Suppressor macrophage (primary cell): ENCODE measurements at places on chromosomes 3 and 15.

GRCh38 chr15:51814606-51815005, 14.8 kb upstream of the TMOD3 start:
- no peak for DNase-seq

DNA sequence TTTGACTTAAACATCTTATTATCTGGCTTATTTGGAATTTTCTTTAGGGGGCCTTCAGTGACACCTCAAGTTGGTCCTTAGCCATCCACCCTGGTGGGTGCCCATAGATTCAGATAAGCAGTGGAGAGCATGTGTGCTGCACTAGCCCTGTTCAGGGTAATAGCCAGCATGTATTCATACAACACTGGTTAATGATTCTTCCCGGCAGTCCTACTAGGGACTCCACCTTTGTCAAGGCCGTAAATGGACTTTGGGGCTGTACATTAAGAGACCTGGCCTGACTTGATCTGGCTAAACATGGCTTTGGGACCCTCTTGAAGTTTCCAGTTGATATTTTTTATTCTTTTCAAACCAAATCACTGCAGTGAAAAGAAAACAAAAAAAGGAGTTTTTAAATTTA, 125.8 kb downstream of the PTPRG start:
- no peak for DNase-seq

GRCh38 chr3:50405249-50405648, 45.9 kb upstream of the TMEM115 start:
- peak; percentile 47 for DNase-seq

DNA sequence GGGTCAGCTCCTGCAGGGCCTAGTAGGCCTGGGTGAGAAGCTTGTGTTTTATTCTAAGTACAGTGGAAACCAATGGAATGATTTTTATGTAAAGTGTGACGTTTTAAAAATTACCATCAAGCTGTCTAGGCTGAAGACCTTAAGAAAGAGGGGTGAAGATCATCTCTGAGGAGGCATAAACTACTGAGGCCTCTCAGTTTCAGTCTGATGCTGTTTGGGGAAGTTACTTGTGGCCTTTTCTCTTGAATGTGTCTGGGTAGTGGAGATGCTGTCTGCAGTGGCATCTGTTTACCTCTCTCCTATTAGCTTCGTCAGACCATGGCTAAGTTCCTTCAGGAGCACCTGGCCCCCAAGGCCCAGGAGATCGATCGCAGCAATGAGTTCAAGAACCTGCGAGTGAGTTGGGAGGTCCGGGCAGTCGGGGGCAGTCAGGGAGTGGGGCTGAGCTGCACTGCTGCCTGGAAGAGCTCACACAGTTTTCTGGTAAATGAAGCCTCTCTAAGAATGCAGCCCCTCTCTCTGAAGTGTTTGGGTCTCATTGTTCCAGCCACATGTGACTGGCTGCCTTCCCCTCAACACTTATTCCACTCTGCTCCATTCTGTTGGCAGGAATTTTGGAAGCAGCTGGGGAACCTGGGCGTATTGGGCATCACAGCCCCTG, 1.9 kb downstream of the IVD start:
- no peak for DNase-seq

DNA sequence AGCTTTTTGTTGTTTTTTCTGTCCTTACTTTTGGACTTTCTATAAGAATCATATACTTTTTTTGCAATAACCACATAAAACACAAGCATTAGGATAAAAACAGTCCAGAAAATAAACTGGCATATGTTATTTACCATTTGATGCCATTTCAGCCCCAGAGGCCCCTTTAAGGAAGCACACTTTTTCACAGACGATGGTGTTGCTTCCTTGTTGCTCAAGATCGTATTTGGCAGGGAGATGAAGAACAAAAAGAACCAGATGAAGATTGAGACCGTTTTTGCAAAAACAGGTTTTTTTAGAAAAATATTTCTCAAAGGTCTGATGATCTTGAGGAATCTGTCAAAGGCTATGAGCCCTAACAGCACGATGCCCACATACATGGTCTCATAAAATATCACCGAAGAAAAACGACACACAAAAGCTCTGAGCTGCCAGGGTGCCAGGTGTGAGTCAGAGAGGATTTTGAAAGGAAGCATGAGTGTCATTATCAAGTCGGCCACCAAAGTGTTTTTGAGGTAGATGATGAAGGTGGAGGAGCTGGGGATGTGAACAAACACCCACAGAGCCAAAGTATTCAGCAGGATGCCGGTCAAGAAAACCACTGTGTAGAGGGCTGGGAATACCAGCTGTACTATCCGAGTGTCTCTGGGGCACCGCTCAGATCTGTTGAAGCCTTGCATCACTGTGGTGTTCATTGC, 902 bp downstream of the P2RY13 start:
- peak; percentile 55 for DNase-seq

DNA sequence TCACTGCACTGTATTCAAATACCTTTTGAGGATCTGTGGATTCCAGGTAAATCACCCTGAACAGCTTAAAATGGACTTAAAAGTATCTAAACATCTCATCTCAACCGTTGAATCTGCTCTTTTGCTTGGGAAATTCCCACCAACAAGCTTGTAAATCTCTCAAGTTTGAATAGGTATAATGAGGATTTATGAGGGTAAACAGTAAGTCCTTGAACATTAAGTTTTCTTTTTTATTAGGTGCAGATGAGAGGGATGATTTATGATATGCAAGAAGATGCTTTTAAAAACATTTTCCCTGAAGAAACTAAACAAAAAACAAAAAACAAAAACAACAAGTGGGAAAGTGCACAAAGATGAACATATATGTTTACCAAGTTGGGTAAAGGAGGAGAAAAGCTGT, 290.6 kb downstream of the ROBO1 start:
- no peak for DNase-seq

GRCh38 chr3:81666502-81667121, 94.8 kb downstream of the GBE1 start:
- DNase-seq, result peak; percentile 8

DNA sequence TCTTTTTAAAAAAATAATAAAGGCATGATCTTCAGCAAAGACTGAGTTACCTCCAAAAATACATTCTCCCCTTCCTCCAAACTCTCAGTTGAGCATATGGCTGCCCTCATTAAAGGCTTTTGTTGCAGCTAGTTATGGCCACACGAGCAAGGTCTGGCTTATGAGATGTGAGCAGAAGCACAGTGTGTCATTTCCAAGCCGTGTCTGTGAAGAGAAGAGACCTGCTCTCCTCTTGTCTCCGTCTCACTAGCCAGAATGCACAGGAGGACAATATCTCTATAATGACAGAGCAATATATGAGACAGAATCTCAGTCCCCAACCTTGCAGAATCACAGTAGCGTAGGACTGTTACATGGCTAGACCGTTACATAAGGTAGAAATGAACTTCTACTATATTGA, 152.3 kb downstream of the MAGI1 start:
- DNase-seq, result no peak

DNA sequence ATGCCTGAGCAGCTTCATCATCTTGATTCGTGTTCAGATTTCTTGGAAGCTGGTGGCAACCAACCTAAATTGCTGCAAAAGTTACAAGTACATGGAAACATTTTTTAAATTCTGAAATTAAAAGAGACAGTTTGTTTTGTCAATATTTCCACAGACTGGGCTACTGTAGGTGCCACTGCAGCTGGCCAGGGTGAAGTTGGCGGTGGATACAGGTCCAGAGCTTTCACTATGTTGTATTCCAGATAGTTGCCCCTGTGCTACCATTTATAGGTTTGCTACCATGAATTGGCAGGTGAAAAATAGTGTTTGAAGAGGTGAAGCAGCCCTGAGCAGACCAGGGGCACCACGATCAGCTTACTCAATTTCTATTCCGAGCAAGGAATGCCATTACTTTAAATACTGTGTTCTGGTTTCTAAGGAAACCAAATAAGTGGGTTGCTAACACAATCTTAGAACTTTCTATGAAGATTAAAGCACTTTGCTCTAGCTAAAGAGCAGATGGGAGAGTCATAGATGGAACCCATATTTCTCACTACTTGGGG, 21.2 kb upstream of the SHC4 start:
- DNase-seq, result no peak
